A549 treated with dexamethasone at 1 μM for 4 hours (cell line): ENCODE measurements at places on chromosomes 3 and 15. TPM values are rescaled to one million over a fixed set of nuclear protein-coding genes. Genes with fewer than 3 reads are reported as not detected.

The PTX3 gene
- 0.91 to 1.2 TPM (median 1.0 TPM) in 5 replicates for total RNA-seq

The CTXND1 gene
- total RNA-seq, result 0.01 TPM in 2 of 5 replicates, not detected in the others

The C3orf20 gene
- total RNA-seq, result 0.02 to 0.06 TPM in 2 of 5 replicates, not detected in the others

The HDC gene
- 0.05 to 0.09 TPM (median 0.08 TPM) in 4 of 5 replicates, not detected in the other for total RNA-seq

The SEMA3G gene
- 0.10 to 0.26 TPM (median 0.11 TPM) in 5 replicates for total RNA-seq

The TIGIT gene
- not detected in 5 replicates for total RNA-seq

The IL17RD gene
- 0.62 to 1.3 TPM (median 1.2 TPM) in 5 replicates for total RNA-seq

The GATA2 gene
- total RNA-seq, result 3.9 to 5.7 TPM (median 4.6 TPM) in 5 replicates

The CFAP100 gene
- 0.12 TPM in 1 of 5 replicates, not detected in the others for total RNA-seq

The GPR62 gene
- not detected in 5 replicates for total RNA-seq

The CPNE9 gene
- total RNA-seq, result 0.05 to 0.25 TPM (median 0.14 TPM) in 4 of 5 replicates, not detected in the other

The TRANK1 gene
- total RNA-seq, result 1.1 to 2.1 TPM (median 1.4 TPM) in 5 replicates

The FAM3D gene
- not detected in 5 replicates for total RNA-seq

The SMC4 gene
- total RNA-seq, result 77.4 to 131 TPM (median 104 TPM) in 5 replicates
